Heart right ventricle (tissue), 16 donors: ENCODE measurements at places on chromosomes 6 and 20. TPM values are rescaled to one million over a fixed set of nuclear protein-coding genes. Genes with fewer than 3 reads are reported as not detected.

SNAP91 gene
- 2.5 TPM for total RNA-seq

DNA sequence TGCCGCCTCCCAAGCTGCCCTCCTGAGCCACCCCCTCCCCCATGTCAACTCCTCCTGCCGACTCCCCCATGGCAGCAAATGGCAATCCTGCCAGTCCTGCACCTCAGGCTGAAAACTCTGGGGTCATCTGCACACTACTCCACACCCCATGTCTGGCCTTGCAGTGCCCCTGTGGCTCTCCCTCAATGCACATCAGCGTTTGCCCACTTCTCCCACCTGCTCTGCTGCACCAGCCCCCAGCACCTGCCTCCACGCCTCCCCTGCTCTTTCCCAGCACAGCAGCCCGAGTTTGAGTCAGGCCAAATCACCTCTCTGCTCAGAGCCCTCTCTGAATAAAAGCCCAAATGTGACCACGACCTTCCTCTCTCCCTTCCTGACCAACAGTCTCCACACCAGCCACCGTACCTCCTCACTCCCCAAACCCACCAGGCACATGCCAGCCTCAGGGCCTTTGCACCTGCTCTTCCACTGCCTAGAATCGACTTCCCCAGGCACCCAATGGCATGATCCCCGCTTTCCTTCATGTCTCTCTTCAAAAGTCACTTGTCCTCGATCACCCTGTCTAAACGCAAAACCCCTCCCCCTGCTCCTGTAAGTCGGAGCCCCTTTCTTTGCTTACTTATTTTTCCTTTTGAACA is 4.3 kb downstream of the PXDC1 start:
- no peak for DNase-seq

GRCh38 chr6:119658917-119659316 is 309.4 kb upstream of the MAN1A1 start:
- DNase-seq, result no peak

LST1 gene
- total RNA-seq, result 6.6 TPM

DNA sequence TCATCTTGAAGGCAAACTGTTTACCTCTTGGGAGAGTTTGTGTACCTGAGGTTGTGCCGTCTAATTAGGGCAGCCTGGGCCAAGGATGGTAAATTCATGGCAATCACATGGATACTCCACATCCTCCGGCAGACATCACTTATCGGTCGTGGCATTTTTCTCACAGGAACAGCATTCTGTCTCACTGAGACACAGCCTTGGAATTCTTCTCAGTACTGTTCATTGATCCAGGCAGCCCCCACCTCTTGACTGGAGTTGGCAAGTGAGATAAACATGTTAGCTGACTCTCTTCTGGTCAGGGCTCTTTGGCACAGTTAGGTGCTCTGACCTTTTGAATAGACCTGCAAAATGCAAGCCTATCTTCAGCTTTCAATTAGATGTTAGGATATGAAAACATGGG is 511.4 kb upstream of the FLRT3 start:
- DNase-seq, result no peak

- DNase-seq, result peak; percentile 10
These were observed 42.4 kb upstream of the GNRH2 start for GRCh38 chr20:3000852-3001523.

PACSIN1 gene
- 7.5 TPM for total RNA-seq
